Nucleus accumbens (tissue), 56 donors: ENCODE measurements at places on chromosomes 1 and 21.

- no peak for DNase-seq
Measured at GRCh38 chr1:245046769-245047168, 108.0 kb upstream of the KIF26B start.

GRCh38 chr1:108512239-108513043 is 47.5 kb upstream of the EEIG2 start:
- no peak for DNase-seq

- DNase-seq = no peak
Measured at GRCh38 chr1:205495237-205495823, 9.1 kb upstream of the CDK18 start.

GRCh38 chr1:27589841-27590426 is 14.0 kb downstream of the AHDC1 start:
- DNase-seq = no peak

DNA sequence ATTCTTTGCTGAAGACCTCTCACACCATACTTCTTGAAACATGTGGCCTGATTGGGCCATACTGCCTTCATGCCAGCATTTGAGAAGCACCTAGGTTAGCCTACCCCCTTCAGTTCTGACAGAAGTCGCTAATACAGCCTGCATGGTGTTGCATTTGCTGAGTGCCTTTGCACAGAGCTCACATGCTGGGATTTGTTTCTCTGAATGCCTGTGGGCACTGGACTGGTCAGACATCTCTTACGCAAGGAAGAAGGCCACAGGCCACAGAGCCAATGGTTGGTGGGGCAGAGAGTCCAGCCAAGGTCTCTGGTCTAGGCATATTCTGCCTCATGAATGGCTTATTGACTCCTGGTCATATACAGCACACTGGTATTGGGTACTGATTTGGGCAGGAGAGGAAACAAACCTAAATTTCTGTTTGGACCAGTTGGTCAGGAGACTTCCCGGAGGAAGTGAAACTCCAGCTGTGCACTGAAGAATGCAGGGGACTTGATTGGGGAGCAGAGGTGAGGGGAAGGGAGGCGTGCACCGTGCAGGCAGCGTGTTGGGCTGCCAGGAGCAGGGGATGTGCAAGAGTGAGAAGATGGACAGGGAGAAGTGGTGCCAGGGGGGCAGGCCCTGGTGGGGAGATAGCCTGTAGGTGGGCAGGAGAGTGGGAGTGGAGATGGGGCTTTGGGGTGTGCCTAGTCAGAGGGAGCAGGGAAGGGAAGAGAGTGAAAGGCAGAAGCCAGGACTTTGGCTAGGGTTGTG is 18.1 kb downstream of the URB2 start:
- DNase-seq = no peak

- DNase-seq = no peak
Measured at GRCh38 chr1:234970401-234970730, 158.3 kb downstream of the TOMM20 start.

- DNase-seq = no peak
Measured at GRCh38 chr21:35829067-35829466, 231.3 kb downstream of the SETD4 start.

DNA sequence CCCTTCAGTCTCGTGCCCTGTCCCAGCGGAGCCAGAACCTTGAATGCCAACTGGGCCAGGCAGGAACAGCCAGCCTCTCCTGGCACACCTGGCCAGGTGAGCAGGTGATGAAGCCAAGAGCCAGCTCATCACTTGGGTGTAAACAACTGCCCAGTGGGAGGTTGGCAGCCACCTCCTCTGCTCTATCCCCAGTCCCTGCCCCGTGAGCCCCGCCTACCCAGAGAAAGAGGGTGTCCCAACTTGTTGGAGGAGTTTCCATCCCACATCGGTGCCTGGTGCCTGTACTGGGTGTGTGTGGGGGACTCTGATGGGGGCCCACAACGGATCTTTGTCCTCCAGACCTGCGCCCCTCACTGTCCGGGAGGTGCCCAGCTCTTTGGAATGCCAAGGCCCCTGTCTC is 17.8 kb upstream of the FAM131C start:
- DNase-seq = no peak

DNA sequence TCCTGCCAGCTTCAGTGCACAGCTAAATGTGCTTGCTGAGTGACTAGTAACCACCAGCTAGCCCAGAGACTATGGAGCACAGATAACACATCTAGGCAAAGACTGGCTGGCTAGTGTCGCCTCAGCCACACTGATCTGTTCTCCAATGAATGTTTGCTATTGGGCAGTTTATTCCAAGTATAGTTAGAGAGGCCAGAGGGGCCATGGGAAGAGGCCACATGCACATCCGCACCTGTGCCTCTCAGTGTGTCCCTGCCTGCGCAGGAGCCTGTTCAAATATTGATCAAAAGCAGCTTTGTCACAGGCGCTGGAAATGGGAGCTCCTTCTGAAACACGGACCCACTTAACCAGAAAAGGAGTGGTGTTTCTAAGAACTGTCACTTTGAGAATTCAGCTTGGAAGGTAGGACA is 51.3 kb upstream of the ATP1A1 start:
- DNase-seq = no peak

DNA sequence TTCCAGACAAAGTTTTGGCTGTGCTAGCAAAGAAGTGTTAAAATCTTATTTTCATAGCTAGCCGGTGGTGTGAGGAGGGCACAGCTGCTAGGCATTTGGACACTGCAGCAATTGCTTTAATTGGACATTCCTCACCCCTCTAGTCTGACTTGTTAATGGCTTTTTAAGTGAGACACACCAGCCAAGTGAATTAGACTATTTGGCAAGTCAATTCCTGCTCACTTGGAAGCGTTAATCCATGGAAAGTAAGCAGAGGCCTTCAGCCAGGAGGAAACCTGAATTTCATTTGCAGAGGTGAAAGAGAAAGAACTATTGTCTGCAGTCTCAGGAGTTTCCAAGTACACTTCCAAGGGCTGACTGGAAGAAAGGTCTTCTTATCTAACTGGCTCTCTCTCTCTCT is 175.7 kb downstream of the ST6GALNAC3 start:
- DNase-seq = no peak

DNA sequence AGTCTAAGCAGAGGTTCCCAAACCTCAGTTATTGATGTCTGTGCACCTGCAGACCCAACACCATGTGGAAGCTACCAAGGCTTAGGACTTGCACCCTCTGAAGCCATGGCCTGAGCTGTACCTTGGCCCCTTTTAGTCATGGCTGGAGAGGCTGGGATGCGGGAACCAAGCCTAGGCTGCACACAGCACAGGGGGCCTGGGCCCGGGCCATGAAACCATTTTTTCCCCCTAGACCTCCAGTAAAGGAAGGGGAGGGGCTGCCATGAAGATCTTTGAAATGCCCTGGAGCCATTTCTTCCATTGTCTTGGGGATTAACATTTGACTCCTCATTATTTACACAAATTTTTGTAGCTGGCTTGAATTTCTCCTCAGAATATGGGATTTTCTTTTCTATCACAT is 265.9 kb downstream of the PDE4B start:
- DNase-seq = no peak

DNA sequence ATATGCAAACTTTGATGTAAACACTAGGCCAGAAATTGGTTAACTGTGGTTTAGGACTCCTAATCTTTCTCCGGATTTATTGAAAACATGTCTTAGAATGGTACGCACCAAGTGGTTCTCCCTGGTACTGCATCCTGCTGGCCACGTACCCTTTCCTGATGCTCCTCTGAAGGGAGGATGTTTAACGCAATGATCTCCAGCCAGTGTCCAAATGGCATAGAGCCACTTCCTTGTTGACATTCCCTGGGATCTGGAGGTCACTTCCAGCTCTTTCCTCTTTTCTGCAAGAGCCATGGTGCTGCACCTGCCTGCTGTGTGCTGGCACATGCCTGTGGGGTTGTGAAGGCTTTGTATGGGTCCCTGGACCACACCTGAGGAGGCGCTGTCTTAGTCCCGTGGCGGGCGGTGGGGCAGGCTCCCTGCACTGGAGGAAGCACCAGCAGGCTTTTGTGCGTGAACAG is 53.9 kb downstream of the GALNT2 start:
- DNase-seq = no peak
